Amygdala (tissue), 56 donors: ENCODE measurements at places on chromosomes 2 and 18.

- no peak for DNase-seq
Measured at GRCh38 chr2:124193706-124194105, 168.6 kb downstream of the CNTNAP5 start.

GRCh38 chr2:44980751-44981713, 28.2 kb downstream of the SIX2 start:
- no peak for DNase-seq

DNA sequence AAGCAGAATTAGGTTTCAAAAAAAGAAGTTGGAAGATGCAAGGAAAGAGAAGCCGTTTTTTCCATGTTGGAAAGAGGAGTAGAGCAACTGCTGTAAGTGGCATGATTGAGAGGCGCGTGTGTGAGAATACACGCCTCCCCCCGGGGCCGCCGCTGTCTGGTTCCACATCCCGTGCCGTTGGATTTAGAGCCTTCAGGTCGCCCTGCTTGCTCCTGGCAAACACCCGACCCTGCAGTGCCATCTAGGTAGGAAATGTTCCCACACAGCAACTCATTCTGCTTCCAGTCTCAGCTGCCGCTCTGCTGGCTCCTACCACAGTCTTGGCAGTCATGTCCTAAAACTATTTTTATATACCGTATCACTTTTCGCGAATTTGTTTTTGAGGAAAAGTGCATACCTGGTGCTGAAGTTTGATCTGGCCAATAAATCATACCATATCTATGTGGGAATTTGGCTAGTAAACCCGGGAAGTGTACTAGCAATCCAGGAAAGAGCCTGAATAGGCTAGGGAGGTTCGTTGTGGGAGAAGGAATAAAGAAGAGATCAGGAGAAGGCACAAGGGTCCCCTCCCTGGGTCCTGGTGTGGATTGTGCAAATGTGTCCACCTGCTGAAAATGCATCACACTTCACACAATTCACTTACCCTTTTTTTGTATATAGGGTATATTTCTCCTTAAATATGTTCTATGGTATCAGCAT, 372.7 kb downstream of the FBXO15 start:
- DNase-seq, result no peak

- DNase-seq, result no peak
Measured at GRCh38 chr2:149038442-149039212, at the start of gene LYPD6B. TSS of gene LYPD6B (plus strand) at chr2:149038699. CDS start at chr2:149130949, 92,250 bp downstream.

DNA sequence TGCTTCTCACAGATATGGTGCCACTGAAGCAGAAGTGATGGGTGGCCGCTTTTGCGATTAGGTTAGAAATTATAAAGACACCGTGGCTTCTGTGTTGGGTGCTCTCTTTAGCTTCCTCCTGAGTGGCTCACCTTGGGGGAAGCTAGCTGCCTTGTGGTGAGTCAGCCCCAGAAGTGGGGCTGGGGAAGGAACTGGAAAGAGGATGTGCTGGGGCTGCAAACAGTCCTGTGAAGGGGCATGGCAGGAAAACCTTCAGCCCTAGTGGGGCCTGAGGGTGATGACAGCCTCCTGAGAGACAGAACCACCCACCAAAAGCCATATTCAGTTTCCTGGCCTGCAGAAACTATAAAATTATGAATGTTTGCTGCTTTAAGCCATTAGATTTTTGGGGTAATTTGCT, 8.9 kb upstream of the ASB18 start:
- no peak for DNase-seq

DNA sequence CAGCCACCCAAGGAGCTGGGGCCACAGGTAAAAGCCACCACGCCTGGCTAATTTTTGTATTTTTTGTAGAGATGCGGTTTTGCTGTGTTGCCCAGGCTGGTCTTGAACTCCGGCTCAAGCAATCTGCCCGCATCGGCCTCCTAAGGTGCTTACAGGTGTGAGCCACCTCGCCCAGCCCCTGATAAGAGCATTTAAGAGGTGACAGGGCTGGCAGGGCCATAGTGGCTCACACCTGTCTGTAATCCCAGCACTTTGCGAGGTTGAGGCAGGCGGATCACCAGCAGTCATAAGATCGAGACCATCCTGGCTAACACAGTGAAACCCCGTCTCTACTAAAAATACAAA, 9.0 kb upstream of the CNNM3 start:
- no peak for DNase-seq

GRCh38 chr2:167924556-167924955, 322.8 kb downstream of the STK39 start:
- DNase-seq, result no peak

- DNase-seq, result no peak
Measured at GRCh38 chr2:6822406-6822805, 43.3 kb downstream of the CMPK2 start.

GRCh38 chr2:28400419-28400818, 7.8 kb downstream of the FOSL2 start:
- no peak for DNase-seq

DNA sequence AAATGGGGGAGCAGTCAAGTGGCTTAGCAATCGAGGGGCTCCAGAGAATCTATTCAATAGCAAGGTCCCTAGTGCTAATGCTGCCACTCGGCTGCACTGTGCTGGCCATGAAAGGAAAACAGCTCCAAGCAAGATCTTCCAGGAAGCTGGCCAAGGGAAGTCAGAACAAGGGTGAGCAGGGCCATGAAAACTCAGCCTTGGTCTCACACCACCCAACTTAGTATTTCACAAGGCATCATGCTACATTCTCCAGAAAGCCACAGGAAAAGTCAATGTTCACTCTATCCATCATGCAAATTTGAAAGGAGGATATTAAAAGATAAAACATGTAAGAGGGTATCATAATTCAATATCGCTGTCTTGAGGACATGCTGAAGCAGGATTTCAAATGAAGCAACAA, 35.7 kb downstream of the NRP2 start:
- DNase-seq, result no peak
